H9 (cell line): ENCODE measurements at places on chromosomes 16 and 17. TPM values are rescaled to one million over a fixed set of nuclear protein-coding genes. Genes with fewer than 3 reads are reported as not detected.
A peak's percentile ranks its signal among the peaks of the same experiment; 100 is the strongest.

ACD gene
- total RNA-seq = 34.1 and 38.2 TPM in 2 replicates

FZD2 gene
- 17.4 and 18.2 TPM in 2 replicates for total RNA-seq

TPSD1 gene
- not detected in 2 replicates for total RNA-seq

GCGR gene
- total RNA-seq = 0.24 and 0.26 TPM in 2 replicates

PRKCB gene
- total RNA-seq = 7.0 and 7.7 TPM in 2 replicates

DNA sequence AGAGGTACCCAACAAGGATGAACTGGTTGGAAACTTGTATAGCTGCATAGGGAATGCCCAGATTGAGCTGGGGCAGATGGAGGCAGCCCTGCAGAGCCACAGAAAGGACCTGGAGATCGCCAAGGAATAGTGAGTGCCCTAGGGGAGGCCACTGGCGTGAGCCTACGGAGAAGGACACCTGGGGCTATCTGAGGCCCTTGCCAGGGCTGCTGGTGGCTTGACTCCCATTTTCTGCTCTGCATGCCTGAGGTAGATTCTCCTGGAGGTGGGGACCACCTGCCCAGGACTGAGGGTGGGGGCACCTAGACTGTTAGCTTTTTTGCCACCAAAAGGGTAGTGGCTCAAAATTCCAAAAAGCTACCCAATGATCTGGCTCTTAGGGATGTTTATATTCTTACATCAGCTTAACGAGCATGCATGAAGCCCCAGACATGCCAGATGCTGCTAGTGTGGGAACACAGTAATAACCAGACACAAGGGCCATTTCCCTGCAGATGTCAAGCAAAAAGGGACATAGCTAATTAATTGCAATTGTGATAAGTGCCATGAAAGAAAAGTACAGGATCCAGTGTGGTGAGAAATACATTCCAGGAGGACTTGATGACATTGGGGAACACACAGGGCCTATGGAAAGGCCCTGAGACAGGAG, 8.8 kb downstream of the ODAD4 start:
- no peak overlapping the region for H3K4me3 ChIP-seq
- H3K4me1 ChIP-seq = no peaks in the 10 kb centered on the region
- no peak overlapping the region for H3K27ac ChIP-seq
- no peak for DNase-seq

DNA sequence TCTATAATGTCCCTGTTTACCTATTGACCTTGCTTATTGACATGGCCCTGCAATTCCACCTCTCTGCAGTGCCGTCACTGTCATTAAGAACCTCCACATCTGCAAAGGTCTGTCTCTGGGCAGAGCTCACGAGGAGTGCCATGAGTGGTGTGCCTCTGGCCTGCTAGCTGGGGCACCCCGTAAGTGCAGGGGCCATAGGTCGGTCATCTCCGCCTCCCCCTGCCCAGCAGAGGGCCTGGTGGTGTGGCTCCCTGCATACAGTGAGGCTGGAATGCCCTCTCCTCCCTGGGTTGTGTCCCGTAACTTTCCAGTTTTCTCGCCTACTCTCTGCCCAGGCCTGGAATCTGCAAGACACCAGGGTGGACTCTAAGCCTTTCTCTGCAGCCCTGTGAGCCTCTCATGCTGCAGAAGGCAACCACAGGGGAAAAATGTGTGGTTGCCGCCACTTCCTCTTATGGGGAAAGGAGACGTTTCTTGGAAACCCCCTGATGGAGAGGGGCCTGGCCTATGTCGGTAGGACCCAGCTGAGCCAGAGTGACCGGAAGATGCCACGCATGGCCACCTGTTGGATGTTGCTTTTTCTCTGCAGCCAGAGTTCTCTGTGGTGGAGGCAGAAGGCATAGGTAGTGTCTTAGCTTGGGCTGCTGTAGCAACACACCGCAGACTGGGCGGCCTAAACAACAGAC, 2.7 kb upstream of the SNX20 start:
- no peak overlapping the region for H3K27ac ChIP-seq
- no peaks in the 10 kb centered on the region for H3K36me3 ChIP-seq
- DNase-seq = no peak

DNA sequence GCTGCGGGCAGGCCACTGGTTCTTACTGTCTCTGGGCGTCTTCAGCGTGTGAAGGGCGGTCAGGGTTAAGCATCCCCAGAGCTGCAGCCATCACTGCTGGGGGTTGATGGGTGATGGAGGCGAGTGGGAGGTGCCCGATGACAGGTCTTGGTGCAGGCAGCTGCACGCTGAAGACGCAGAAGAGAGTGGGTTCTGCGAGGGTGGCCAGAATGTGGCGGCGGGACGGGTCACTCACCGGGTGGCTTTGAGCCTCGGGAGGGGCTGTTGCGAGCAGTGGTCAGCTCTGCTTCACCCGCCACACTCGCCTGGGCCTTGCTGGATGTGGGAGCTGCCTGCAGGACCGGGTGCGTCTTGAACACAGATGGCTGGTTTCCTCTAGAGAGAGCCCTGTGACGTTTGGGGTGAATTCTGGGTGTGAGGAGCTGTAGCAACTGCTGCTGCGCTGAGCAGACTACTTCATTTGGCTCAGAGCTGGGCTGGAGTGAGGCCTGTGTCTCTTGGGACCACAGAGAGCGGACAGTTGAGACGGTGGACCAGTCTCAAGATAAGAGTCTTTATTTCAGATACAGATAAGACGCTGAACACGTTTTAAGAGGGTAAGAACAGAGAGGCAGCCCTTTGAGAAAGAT, 44.6 kb upstream of the ZNF750 start:
- no peak overlapping the region for H3K27ac ChIP-seq
- H3K27me3 ChIP-seq = no peaks in the 10 kb centered on the region
- DNase-seq = no peak
- no peaks in the 10 kb centered on the region; the same call in 1 of the 2 replicates for H3K4me1 ChIP-seq
- peaks cover 31% of the 10 kb centered on the region for H3K36me3 ChIP-seq
- no peak overlapping the region for H3K4me3 ChIP-seq

GRCh38 chr16:81855552-81856153, 76.6 kb downstream of the PLCG2 start:
- H3K27ac ChIP-seq = no peak overlapping the region
- H3K36me3 ChIP-seq = no peaks in the 10 kb centered on the region
- no peak overlapping the region for H3K4me3 ChIP-seq
- no peaks in the 10 kb centered on the region for H3K4me1 ChIP-seq
- no peaks in the 10 kb centered on the region for H3K27me3 ChIP-seq
- DNase-seq = no peak

GRCh38 chr17:30101686-30102390, 14.8 kb upstream of the NSRP1 start:
- DNase-seq = no peak
- H3K27ac ChIP-seq = no peak overlapping the region
- H3K4me1 ChIP-seq = no peaks in the 10 kb centered on the region

DNA sequence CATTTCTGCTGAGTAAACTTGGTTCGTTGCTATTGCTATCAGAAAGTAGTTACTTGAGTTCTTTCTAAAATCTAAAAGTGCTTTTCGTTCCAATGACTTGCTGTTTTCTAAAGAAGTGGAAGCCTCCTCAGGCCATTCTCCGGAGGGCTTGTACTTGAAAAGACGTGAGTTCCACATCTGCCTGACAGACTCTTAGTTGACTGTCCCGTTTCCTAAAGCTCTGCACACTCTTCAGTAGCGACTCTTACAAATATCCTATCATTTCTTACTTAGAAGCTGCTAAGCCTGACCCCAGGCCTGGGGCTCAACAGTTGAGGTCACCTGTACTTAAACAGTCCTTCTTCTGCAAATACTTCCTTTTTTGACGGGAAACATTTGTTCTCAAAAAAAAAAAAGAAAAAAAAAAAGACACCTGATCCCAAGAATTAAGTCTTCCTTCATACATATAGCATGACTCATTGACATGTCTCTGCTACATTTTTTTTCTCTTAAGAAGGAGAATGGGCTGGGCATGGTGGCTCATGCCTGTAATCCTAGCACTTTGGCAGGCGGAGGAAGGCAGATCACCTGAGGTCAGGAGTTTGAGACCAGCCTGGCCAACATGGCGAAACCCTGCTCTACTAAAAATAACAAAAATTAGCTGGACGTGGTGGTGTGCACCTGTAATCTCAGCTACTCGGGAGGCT, 61.5 kb downstream of the DHRS7C start:
- peaks cover 8% of the 10 kb centered on the region for H3K36me3 ChIP-seq
- H3K4me3 ChIP-seq = no peak overlapping the region
- no peak for DNase-seq
- H3K4me1 ChIP-seq = no peaks in the 10 kb centered on the region

- H3K27ac ChIP-seq = no peak overlapping the region
- H3K36me3 ChIP-seq = peaks cover 52% of the 10 kb centered on the region
- no peaks in the 10 kb centered on the region for H3K27me3 ChIP-seq
- H3K4me3 ChIP-seq = peak overlapping the region; percentile 4; the same call in 1 of the 3 replicates
- peak; percentile 38 for DNase-seq
- H3K4me1 ChIP-seq = peaks cover 2% of the 10 kb centered on the region; the same call in 1 of the 2 replicates
Observed at GRCh38 chr16:14641926-14642325, 9.2 kb downstream of the BFAR start.

GRCh38 chr17:61488878-61489718, 36.9 kb downstream of the TBX4 start:
- no peak for DNase-seq
- no peaks in the 10 kb centered on the region for H3K27me3 ChIP-seq
- no peaks in the 10 kb centered on the region; the same call in 1 of the 2 replicates for H3K4me1 ChIP-seq
- H3K27ac ChIP-seq = no peak overlapping the region

- no peak overlapping the region for H3K4me3 ChIP-seq
- no peaks in the 10 kb centered on the region for H3K27me3 ChIP-seq
- no peaks in the 10 kb centered on the region for H3K36me3 ChIP-seq
- H3K27ac ChIP-seq = no peak overlapping the region
Observed at GRCh38 chr16:79605999-79606398, 5.5 kb upstream of the MAF start.

DNA sequence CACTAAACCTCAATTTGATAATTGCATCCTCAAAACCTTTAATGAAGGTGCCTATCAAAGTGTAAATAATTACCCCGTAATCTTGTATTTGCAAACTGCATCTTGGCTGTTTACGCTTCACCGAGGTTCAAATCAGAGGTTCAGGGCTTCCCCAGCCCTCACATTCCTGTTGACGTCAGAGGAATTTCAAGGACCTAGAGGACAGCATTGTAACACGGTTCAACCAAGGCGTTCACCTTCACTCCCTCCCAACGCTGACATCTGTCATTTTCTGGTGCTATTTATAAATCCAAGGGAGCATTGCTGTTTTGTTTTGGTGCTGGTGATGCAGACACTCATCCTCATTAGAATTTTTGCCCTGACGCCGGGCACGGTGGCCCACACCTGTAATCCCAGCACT, 691.6 kb upstream of the RBFOX1 start:
- DNase-seq = no peak
- no peaks in the 10 kb centered on the region for H3K36me3 ChIP-seq
- no peaks in the 10 kb centered on the region for H3K27me3 ChIP-seq
